COR-L47 (cell line): ENCODE measurements at places on chromosomes 2 and 18.

GRCh38 chr2:38296197-38296780, 80.8 kb downstream of the ATL2 start:
- DNase-seq = no peak

- no peak for DNase-seq
These were observed 40.2 kb downstream of the TMEM182 start for GRCh38 chr2:102801858-102802699.

DNA sequence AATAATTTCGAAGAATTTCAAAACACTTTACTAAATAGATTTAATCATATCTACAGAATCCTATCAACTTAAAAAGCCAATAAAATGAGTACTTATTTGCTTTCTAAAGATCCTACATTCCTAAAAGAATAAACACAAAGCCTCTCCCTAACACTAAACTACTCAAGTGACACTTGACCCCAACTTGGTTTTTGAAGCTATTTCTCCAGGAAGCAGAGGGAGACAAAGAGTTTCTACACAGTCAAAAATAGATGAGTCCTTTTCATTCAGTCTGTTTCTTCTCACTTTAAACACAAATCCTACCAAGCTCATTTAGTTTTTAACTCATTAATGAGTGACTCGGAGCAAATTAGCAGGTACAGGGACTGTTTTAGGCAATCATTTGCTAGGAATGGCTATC, 2.1 kb downstream of the ATL2 start:
- DNase-seq = no peak

- no peak for DNase-seq
These were observed 296.1 kb downstream of the RND3 start for GRCh38 chr2:150191349-150191748.

- DNase-seq = no peak
These were observed 10.4 kb downstream of the CHST10 start for GRCh38 chr2:100407073-100407472.

GRCh38 chr2:157868993-157869392, 7.1 kb downstream of the ACVR1 start:
- DNase-seq = no peak

DNA sequence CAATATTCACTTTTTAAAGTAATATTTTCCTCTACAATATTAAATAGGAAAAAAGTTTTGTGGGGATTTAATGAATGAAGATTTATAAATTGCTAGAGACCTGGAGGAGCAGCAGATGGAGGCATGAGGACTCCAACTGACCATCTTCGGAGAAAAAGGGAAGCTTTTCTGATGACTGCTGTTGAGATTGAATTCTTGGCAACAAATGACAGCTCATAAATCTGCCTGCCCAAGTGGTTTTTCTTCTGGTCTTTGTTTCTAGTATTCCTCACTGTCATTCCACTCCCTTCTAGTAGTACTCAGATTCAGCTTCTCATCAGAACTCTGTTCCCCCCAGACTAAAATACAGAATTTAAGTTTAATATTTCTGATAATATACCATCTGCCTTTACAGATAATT, 157.0 kb downstream of the EML6 start:
- no peak for DNase-seq

GRCh38 chr2:6823111-6823510, 42.6 kb downstream of the CMPK2 start:
- DNase-seq = no peak

DNA sequence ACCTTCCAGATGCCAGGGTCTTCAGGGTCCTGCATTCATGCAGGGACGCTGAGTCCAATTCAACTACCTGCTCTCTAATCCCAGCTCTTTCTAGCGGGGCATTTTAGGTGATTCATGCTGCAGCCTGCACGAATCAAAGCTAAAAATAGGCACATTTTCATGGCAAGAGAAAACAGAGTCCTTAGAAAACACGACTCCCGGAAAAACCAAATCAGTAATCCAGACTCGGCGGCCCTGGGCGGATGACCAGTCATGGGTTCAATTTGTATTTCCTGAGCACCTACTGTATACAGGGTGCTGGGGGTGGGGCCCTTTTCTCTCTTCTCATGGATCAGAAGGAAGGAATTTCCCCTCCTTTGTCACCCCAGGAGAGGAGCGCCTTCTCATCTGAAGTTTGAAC, 64.4 kb downstream of the LONRF2 start:
- no peak for DNase-seq

DNA sequence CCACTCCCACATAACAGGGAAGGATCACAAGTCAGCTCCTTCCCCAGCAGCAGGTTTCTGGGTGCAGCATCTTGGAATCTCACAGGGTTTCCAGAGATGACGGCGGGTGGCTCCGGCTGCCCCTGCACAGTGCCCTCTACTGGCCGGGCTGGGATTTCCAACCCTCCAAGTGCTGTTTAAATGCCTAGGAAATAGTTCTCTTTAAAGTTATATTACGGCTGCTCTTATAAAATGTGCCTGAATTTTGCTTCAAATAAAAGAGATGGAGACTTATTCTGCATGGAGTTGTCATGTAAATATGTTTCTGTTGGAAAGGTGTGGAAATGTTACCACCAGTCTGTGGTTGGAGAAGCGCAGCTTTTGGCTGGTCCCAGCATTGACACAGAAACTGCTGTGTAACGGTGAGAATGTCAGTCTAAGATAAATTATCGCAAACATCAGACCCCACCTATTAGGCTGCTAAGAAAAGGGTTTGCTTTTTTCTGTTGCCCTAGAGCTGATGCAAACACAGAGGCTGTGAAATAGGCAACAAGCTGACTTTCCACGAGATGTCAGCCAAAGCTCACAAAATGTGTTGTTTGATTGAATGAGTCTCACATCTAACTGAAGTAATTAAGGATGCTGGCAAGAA, 3.3 kb upstream of the HJURP start:
- peak; percentile 56 for DNase-seq

GRCh38 chr2:152861349-152861942, 143.0 kb downstream of the ARL6IP6 start:
- peak; percentile 35 for DNase-seq

- DNase-seq = no peak
These were observed 99.3 kb downstream of the BIN1 start for GRCh38 chr2:127007652-127008051.

- DNase-seq = no peak
These were observed 94.2 kb downstream of the CABLES1 start for GRCh38 chr18:23229472-23229871.

DNA sequence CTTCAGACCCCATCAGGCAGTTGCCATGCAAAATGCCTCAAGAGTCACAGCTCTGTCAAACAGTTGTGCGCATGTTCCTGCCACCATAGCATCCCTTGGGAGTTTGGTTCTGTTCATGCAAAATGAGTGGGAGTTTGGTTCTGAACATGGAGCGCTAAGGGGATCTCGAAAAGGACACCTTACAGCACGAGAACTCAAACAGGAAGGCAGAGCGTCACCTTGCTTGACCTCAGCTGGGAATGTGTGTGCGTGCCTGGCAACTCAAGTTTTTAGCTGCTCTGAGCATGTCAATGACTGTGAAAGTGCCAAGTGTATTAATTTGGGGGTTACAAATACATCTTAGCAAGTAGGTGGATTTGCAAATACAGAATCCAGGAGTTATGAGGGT, 16.6 kb downstream of the MALL start:
- DNase-seq = no peak

DNA sequence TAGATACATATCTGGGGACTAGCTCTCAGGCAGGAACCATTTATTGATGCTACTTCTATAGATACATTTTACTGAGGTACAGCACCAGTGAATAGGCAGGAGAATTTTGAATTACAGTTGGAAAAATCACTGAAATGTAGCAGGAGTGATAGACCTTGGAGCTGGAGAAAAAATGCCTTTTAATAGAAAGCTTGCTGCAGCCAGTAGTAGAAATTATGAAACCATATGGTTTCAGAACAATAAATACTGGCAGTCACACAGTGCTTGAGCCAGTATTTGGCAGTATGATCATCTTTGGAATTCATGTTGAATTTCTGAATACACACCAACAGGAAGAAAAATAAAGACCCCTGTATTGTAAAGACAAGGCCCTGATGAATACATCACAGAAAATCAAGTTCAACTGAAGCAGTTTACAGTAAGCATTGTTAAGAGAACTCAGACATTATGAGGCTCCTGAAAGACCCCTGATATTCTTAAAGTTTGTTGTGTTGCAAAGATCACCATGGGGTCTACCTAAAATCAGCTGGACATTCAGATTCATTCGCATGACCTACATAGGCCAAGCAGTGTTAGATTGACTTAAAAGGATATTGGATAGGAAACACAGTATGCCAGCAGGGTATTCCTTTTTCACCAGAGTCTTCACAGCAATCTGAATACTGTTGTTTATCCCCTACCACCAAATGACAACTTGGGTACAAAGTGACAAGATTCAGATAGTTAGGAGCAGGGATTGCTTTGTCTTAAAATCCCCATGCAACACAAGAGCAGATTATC, 139.0 kb downstream of the EHBP1 start:
- DNase-seq = no peak

DNA sequence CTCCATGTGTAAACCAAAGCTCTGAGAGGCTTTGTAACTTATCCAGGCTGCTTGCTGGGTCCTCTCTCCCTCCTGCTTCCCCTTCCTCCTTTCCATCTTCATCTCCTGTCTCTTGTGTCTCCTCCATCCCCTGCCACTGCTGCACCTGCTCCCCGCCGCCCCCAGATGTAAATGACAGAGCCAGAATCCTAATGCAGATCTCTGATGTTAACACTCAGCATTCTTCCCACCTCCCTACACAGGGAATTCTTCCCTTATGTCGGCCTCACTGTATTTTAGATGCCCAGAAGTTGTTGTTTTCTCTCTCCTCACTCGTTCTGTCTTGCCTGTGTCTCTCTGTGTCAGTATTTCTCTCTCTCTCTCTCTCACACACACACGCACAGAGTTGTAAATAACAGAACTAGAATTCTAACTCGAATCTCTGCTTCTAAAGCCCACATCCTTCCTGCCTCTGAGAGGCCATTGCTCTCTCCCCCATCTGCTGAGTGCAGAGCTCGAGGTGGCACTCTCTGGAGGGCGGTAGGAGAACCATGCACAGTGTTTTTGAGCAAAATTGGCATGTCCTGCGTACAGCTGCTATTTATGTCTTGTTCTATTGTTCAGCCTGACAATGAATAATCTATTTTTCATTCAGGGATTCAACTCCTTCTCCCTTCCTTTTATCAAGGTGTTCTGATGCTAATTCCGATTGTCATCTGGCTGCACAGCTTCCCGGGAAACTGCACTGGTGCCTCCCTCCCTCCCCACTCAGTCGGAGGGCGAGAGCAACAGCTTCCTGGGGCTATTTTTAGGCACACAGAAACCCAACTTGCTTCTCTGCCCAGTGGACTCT, 219.9 kb downstream of the SH3RF3 start:
- peak; percentile 31 for DNase-seq

DNA sequence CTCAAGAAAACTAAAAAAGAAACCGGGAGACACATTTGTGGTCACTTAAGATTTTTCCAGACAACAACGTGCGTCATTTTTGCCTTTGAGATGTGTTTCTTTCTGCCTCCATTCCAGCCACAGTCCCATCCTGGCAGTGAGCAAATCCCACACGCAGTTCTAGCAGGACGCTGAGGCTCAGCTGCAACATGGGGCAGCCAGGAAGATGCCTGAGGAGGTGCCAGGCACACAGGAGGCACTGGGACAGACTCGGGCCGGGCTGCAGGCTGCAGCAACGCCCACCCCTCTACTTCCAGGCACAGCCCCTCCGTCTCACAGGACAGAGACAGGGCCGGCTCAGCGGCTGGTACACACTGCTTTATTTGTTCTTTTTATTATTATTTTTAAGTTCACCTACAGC, 13.1 kb downstream of the KLF11 start:
- no peak for DNase-seq

DNA sequence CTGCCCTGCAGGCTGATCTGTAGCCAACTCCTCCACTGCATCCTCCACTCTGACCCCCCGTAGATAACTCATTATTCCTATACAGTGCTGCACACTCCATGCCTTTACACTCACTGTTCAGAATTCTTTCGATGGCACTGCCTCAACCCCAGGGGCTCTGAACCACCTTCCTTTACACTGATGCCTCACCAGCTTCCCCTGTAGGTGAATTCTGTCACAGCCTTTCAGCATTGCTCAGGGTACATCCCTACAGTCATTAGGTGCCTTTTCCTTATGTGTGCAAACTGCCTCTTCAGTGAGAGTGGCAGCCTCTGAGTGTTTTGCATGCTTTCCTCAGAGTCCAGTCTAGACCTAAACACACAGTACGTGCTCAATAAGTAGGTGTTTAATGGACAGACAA, 319.4 kb downstream of the LRRTM1 start:
- DNase-seq = no peak

DNA sequence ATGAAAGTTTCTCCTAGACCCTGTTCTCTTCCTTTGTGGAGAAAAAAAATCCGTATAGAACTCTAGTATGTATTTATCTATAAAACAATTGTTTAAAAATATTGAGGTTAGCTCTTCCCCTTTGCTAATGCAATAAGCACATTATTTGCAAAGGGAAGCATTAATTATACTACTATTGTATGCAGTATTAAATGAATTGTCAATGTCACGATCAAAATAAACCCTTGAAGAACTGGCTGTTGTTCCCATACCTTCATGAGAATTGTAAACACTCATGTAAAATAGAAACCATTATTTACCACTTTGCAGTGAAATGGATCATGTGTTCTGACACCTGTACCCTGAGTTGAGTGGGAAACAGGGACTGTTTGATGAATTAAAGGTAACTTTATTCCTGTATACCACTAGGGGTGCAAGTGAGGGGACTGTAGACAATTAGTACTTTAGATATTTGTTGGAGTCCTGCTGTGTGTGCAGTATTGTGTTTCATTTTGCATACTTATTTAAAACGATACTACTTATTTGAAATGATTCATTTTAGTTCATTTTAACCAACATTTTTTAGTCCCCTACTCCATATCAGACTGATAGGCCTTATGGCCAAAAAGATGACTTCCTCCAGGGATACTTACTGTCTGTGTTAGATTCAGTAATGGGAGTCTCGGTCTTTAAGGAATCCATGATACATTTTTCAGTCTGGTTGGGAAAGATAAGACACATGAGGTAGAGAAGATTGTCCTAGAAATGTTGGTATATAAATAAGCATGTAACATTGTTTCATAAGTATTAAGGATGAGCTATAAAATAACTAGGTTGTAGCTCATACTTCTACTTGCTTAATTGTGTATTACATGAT, 7.9 kb downstream of the PKP4 start:
- DNase-seq = peak; percentile 19

GRCh38 chr2:122323927-122324326, 568.5 kb downstream of the TSN start:
- no peak for DNase-seq

- no peak for DNase-seq
These were observed 6.4 kb upstream of the NPAS2 start for GRCh38 chr2:100813527-100813926.

DNA sequence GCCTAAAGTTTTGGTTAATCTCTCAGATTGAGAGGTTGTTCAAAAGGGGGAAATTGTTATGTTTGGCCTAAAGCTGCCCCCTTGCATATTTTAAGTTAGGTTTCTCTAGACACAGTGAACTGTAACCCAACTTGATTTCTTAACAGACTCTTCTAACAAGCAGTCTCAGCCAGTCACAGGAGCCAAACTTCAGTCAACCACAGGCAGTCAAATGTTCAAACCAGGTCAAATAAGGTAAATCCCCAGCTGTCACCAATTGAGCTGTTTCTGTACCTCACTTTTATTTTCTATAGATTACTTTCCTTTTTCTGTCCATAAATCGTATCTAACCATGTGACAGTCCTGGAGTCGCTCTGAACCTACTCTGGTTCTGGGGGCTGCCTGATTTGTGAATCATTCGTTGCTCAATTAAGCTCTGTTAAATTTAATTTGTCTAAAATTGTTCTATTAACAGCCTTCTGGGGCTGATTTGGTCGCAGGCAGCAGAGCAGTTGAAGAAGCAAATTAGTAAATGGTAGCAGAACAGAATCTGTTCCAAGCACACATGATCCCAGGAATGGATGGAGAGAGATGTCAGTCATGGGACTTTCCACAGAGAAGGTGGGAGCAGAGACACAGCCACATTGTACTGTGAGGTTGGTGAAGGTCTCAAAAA, 16.4 kb upstream of the NFU1 start:
- DNase-seq = no peak
